ENCODE measurements at places on chromosomes 3 and 15.

GRCh38 chr3:45704301-45704943 is 15.2 kb downstream of the SACM1L start:
- no peak for DNase-seq

GRCh38 chr3:37141676-37142075 is 32.7 kb downstream of the LRRFIP2 start:
- no peak for DNase-seq

GRCh38 chr3:50264383-50264963 is 4.5 kb upstream of the SEMA3B start:
- DNase-seq, result peak; percentile 79

DNA sequence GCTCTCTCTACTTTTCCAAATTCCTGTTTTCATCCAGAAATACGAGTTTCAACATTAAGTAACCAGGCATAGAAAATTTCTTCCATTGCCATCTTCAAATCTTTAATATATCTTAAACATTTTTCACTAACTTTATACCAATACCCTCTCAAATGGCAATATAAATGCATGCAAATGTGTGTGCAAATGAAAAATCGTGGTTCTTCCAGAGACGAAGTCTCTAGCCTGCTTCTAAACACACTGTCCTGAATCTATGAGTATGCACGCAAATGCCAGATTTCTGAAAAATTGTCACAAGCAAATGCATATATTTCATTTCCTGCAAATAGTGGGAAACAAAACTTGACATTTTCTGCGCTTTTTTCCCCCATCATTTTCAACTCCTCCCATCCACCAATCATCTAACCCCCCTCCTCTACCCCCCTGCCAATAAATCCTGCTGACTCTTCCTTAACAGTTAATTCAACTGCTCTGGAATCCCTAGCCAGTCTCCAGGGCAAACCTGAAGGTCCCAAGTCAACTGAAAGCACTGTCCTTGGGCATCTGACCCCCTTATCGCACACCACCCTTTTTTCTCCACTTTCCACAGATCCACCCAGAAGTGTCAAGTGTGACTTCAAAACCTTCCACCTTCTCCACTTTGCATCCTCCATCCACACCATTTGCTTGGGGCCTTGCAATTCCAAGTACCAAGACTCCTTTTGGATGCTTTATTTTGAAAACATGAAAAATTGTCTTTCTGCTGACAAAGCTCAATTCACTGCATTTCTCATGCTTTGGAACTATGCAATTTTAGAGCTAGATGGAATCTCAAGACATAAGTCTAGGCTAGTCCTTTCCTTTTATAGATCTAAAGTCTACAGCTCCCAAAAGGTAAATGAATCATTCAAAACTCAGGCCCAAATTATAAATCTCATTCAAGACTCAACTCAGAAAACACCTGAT is 144.7 kb downstream of the OSBPL10 start:
- no peak for DNase-seq

DNA sequence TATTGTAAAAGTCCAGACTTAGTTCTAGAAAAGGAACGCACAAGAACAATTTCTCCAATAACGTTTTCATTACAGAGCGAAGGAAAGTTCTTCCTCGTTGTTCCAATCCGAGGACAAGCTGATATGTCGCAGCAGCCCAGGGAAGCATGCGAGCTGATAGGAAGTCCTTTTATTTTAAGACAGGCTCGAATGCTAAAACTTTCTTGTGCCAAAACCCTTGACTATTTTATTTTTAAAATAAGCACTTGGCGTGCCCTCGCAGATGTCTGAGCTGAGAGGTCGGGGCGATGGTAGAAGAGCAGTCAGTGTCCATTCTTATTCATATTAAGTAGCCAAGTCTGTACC is 433 bp upstream of the MITF start:
- no peak for DNase-seq

DNA sequence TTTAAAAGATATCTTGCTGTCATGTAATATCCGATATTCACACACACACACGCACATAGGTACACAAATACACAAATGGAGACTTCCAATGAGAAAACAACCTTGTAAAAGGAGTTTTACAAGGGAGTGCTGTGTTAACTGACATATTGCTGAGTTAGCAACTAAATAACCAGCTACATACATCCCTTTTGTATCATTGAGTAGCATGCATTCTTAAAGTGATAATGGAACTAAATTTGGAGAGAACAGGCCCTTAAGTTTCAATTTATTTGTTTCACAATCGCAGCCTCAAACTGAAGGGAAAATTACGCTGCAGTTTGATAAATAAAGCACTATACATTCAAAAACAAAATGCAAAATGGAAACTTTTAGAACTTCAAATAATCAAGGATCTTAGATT is 1046.0 kb upstream of the NR2F2 start:
- no peak for DNase-seq

GRCh38 chr3:4990069-4990468 is 10.8 kb downstream of the BHLHE40 start:
- DNase-seq, result no peak

DNA sequence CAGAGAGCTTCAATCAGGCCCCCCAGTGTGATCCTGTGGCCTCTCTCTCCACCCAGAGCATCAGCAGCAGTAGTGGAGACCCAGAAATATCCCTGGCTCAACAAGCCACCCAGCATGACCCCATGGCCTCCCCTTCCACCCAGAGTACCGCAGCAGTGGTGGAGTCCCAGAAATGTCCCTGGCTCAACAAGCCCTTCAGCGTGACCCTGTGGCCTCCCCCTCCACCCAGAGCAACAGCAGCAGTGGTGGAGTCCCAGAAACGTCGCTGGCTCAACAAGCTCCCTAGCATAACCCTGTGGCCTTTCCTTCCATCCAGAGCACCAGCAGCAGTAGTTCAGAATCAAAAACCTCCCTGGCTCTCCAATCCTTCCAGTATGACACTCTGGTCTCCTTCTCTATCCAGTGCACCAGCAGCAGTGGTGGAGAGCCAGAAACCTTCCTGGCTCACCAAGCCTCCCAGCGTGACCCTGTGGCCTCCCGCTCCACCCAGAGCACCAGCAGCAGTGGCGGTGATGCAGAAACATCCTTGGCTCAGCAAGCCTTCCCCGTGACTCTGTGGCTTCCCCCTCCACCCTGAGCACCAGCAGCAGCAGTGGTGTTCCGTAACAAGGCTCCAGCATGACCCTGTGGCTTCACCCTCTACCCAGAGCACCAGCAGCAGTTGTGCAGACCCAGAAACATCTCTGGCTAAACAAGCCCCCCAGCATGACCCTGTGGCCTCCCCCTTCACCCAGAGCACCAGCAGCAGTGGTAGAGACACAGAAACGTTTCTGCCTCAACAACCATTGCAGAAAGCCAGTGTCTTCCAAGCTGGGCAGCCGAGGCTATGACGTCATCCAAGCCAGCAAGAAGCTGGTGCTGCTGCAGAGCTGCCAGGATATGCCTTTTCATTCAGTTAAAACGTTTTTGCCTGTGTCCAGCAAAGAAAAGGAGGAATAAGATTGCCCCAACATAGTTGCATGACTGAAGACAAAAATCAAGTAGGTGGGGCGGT is 61.3 kb upstream of the TAMM41 start:
- no peak for DNase-seq

GRCh38 chr15:43516801-43517353 is 531 bp upstream of the MAP1A start:
- DNase-seq, result peak; percentile 39

- peak; percentile 48 for DNase-seq
These were observed 60.7 kb downstream of the RPL22L1 start for GRCh38 chr3:170809007-170809974.

DNA sequence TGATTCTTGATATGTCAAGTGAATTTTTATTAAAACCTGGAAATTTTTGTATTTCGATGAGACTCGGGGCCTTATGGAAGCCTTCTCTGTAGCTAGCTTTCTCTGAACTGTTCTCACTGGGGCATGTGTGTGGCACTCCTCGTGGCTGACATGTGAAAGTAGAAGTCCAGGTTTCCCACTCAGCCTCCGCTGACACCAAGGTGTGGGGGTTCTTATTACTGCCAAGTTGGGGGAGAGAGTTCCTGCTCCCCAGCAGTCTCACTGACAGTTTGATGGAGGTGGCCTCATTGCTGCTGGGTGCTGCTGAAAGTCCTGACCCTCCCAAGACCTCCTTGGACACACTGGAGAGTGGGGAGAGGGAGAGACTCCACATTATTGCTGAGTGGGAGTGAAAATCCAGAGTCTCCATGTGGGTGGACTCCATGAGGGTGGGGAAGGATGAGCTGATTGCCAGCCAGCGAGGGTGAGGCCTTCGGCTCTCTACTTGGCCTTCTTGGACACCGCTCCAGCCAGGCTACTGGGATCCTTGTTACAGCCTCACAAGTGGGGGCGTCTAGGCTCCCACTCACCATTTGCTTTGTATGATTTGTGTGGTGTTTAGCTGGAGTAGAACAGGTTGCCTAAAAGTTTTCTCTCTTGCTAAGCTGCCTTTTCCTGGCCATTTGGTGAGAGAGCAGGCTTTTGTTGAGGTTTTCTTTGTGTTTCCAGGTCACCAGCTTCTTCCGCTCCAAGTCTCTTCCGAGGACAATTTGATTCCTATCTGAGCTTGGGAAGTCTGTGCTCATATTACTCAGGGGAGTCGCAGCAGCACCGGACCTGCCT is 64.1 kb downstream of the LSM3 start:
- no peak for DNase-seq

- no peak for DNase-seq
These were observed 53.5 kb upstream of the TEX264 start for GRCh38 chr3:51617597-51617996.

DNA sequence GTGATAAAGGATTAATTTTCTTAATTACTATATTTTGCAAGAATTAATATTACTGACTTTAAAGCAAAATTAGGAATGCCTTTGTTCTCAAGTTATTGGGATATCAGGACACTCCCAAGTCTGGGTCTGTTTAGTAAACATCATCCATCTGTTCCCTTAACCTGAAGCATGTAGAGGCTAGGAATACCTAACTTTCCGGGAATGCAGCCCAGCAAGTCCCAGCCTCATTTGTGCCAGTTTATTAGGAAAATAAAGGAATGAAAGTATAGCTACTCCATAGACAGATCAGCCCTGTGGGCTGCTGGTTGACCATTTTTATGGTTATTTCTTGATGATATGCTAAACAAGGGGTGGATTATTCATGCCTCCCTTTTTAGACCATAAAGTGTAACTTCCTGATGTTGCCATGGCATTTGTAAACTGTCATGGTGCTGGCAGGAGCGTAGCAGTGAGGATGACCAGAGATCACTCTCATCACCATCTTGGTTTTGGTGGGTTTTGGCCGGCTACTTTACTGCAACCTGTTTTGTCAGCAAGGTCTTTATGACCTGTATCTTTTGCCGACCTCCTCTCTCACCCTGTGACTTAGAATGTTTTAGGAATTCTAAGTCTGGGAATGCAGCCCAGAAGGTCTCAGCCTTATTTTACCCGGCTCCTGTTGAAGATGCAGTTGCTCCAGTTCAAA is 540.2 kb downstream of the NAALADL2 start:
- DNase-seq, result no peak

DNA sequence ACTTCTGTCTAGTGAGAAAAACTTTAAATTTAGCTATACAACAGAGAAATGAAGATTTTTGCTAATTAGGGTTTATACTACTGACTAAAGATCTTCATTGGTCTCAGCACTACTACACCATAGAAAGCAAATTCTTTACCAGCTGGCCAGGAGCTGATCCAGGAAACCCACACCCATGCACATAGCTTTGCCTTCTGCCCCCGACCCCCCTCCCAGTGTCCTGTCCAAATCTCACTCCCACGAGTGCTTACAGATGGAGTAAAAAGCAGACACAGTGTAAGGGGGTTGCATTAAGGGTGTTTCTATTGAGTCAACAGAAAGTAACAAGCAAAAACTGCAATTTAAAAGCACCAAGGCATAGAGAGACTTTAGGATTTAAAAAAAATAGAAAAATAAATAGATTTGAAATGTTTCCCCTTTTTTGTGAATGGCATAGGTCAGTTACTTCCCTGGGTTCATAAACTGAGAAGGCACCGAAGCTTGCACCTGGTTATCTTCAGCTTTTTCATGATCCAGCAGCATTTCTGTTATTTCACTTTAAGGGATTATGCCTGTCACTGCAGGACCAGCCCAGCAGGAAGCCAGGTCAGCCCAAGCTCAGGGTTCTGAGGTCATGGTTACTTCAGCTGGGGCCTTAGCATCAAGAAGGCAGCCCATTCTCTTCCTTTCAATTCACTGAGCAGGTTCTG is 124.3 kb downstream of the CTNNB1 start:
- DNase-seq, result no peak

DNA sequence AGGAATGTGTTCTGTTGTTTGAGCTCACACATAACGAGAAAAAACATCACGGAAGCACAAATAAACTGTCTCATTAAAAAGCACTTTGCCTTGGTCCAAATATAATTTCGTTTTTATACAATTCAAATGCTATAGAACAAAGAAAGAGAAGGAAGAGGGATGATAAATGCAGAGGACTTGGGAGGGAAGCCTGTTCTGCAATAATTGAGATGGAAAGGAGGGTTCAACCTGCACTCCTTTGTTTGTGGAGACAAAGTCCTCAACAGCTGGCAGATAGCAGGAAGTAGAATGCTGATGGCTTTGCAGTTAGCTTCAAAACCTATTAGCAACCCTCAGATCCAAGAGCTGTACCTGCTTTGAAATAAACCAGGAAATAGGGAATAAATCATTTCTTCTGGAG is 1010.8 kb downstream of the FHIT start:
- no peak for DNase-seq

GRCh38 chr15:95302809-95303208 is 1027.7 kb upstream of the NR2F2 start:
- no peak for DNase-seq

- DNase-seq, result no peak
These were observed 113.6 kb upstream of the ICE2 start for GRCh38 chr15:60592371-60593169.

GRCh38 chr3:143644370-143645089 is 203.7 kb downstream of the SLC9A9 start:
- peak; percentile 76 for DNase-seq

DNA sequence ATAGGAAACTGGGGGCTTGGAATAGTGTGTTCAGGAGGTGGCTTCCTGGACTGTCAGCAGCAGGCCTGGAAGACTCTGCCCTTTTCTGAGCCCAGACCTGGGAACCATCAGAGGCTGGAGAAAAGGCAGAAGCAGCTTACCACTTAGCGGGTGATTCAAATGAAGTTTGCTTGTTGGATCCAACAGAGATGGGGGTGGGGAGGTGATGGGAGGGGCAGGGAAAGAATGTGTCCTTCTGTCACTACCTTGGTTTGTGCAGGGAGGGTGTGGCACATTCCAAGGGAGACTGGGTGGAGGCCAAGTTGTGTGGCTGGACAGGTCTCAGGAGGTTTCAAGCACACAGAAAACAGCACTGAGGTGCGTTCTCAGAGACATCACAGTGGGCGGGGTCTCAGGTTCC is 58.8 kb downstream of the TRAK1 start:
- DNase-seq, result no peak

DNA sequence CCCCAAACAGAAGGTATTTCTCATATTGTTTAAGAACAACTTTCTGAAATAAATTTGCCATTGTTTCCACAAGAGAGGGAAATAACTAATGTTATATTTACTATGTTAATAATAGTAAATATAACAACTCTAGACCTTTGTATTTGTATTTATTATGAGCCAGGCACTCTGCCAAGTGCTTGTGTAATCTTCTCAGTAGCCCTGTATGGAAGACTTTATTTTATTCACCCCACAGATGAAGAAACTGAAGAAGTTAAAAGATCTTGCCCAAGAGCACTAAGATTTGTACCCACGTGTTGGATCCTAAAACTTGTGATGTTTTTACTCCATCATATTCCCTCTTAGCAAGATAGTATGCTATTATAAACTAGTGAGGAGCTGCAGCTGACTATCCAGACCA is 12.0 kb upstream of the GNB4 start:
- DNase-seq, result no peak
